ENCODE measurements at places on chromosomes 5 and 9. TPM values are rescaled to one million over a fixed set of nuclear protein-coding genes. Genes with fewer than 3 reads are reported as not detected.

DNA sequence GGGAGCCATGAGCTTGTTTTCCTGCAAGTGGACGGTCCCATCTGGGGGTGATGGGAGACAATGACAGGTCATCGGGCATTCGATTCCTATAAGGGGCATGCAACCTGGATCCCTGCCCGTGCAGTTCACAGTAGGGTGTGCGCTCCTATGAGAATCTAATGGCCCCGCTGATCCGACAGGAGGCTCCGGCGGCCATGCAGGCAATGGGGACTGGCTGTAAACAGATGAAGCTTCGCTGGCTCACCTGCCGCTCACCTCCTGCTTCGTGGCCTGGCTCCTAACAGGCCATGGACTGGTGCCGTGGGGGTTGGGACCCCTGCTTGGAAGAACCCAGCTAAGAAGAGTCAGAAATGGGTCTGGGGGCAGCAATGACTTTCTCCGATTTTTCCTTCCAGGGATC lies 21.0 kb downstream of the PAEP start:
- no peaks in the 10 kb centered on the region for H3K4me1 ChIP-seq
- peaks cover 11% of the 10 kb centered on the region for H3K27me3 ChIP-seq
- no peaks in the 10 kb centered on the region for H3K36me3 ChIP-seq
- H3K27ac ChIP-seq: no peak overlapping the region

GRCh38 chr5:121315786-121316185 lies 535.9 kb upstream of the FTMT start:
- no peak for DNase-seq
- no peaks in the 10 kb centered on the region for H3K27me3 ChIP-seq
- H3K4me3 ChIP-seq: no peak overlapping the region
- no peaks in the 10 kb centered on the region for H3K4me1 ChIP-seq

Gene WNT8A
- not detected for total RNA-seq

Gene SV2C
- total RNA-seq: not detected

Gene PCDHGA11
- total RNA-seq: not detected

Gene NFIB
- not detected for total RNA-seq

GRCh38 chr5:61638476-61638875 lies 306.4 kb downstream of the ZSWIM6 start:
- H3K36me3 ChIP-seq: no peaks in the 10 kb centered on the region
- H3K27me3 ChIP-seq: peaks cover 4% of the 10 kb centered on the region
- H3K27ac ChIP-seq: no peak overlapping the region
- no peak overlapping the region for H3K4me3 ChIP-seq
- no peak for DNase-seq

Gene EFNA5
- not detected for total RNA-seq

Gene PCDHB16
- total RNA-seq: not detected

- no peaks in the 10 kb centered on the region for H3K27me3 ChIP-seq
- H3K36me3 ChIP-seq: no peaks in the 10 kb centered on the region
- no peaks in the 10 kb centered on the region for H3K4me1 ChIP-seq
Observed at GRCh38 chr5:12794476-12795332, 890.5 kb upstream of the CTNND2 start.

- no peaks in the 10 kb centered on the region for H3K4me1 ChIP-seq
- DNase-seq: no peak
- no peak overlapping the region for H3K27ac ChIP-seq
- H3K4me3 ChIP-seq: no peak overlapping the region
- peaks cover 4% of the 10 kb centered on the region for H3K27me3 ChIP-seq
- H3K36me3 ChIP-seq: no peaks in the 10 kb centered on the region
Observed at GRCh38 chr5:134247428-134248224, 21.8 kb upstream of the PPP2CA start.

DNA sequence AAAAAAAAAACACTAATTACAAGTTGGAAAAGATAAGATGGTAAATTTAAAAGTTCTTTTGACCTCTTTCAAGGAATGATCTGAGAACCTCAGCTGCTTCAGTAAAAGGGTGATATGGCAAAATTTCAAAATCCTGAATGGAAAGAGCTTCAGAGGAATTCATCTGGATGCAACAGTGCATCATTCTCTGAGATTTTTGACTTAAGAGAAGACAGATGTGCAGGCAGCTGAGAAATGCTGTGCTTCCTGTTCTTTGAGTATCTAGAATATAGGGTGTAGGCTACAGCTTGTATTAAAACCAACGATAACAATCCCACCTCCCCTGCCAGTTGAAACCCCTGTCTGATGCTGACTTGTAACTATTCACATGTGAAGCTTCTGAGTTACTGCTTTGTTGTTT lies 6.2 kb downstream of the FRMPD1 start:
- no peaks in the 10 kb centered on the region for H3K36me3 ChIP-seq
- no peak overlapping the region for H3K4me3 ChIP-seq

GRCh38 chr9:15103290-15103689 lies 193.1 kb upstream of the FREM1 start:
- H3K4me1 ChIP-seq: no peaks in the 10 kb centered on the region
- no peaks in the 10 kb centered on the region for H3K36me3 ChIP-seq
- peaks cover 11% of the 10 kb centered on the region for H3K27me3 ChIP-seq
- H3K4me3 ChIP-seq: no peak overlapping the region
- no peak overlapping the region for H3K27ac ChIP-seq

GRCh38 chr5:37662789-37663485 lies 176.9 kb downstream of the GDNF start:
- peaks cover 3% of the 10 kb centered on the region for H3K4me1 ChIP-seq
- H3K4me3 ChIP-seq: no peak overlapping the region
- H3K36me3 ChIP-seq: peaks cover 9% of the 10 kb centered on the region
- no peak for DNase-seq
- H3K27ac ChIP-seq: no peak overlapping the region

- no peak for DNase-seq
- no peak overlapping the region for H3K27ac ChIP-seq
- H3K4me1 ChIP-seq: no peaks in the 10 kb centered on the region
Observed at GRCh38 chr9:18194316-18194715, 279.6 kb upstream of the ADAMTSL1 start.

GRCh38 chr5:147348451-147348850 lies 113.6 kb downstream of the STK32A start:
- no peak overlapping the region for H3K4me3 ChIP-seq
- H3K36me3 ChIP-seq: no peaks in the 10 kb centered on the region
- peaks cover 6% of the 10 kb centered on the region for H3K27me3 ChIP-seq
- no peak for DNase-seq
- no peaks in the 10 kb centered on the region for H3K4me1 ChIP-seq

Gene PIK3R1
- total RNA-seq: 39.7 TPM
